ENCODE measurements at places on chromosomes 1 and 21.

DNA sequence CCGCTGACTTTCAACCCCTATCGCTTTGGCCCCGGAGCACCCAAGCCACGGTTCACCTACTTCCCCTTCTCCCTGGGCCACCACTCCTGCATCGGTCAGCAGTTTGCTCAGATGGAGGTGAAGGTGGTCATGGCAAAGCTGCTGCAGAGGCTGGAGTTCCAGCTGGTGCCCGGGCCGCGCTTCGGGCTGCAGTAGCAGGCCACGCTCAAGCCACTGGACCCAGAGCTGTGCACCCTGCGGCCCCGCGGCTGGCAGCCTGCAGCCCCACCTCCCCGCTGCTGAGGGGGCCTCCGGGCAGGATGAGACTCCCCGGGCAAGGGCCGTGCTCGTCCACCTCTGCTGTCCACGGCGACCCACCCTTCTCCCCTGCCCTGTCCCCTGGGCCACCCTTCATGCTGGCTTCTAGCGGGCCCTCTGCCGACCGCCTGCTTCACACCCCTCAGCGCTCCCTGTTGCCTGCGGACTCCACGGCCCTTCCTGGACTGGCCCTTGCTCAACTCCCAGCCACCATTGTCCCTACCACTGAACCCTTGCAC lies 92.2 kb upstream of the TRABD2B start:
- no peak for DNase-seq

GRCh38 chr21:22898051-22898665 lies 1899.9 kb downstream of the NCAM2 start:
- DNase-seq, result no peak

GRCh38 chr1:178092878-178093493 lies 918 bp upstream of the RASAL2 start:
- peak; percentile 27 for DNase-seq

- no peak for DNase-seq
Measured at GRCh38 chr1:89659322-89660081, 26.6 kb downstream of the LRRC8C start.

GRCh38 chr1:205226868-205227583 lies 720 bp upstream of the TMCC2 start:
- no peak for DNase-seq

DNA sequence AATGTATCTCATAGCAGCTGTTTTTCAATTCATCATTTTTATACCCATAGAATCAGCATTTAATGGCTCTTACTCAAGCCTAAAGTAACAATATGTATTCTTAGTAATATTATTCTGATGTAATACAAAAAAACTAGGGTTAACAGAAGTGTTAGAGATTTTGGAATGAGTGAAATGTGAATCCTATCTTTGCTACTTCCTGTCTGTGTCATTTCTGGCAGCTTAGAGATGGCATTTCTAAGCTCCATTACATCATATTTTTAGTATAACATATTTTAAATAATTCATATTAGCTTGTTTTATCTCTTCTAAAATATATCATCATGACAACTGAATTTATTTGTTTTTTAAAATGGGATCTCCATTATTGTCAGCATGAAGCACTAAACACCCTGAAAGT lies 90.2 kb downstream of the LRRC7 start:
- DNase-seq, result no peak

GRCh38 chr1:17122521-17123164 lies 3.4 kb upstream of the PADI2 start:
- no peak for DNase-seq

DNA sequence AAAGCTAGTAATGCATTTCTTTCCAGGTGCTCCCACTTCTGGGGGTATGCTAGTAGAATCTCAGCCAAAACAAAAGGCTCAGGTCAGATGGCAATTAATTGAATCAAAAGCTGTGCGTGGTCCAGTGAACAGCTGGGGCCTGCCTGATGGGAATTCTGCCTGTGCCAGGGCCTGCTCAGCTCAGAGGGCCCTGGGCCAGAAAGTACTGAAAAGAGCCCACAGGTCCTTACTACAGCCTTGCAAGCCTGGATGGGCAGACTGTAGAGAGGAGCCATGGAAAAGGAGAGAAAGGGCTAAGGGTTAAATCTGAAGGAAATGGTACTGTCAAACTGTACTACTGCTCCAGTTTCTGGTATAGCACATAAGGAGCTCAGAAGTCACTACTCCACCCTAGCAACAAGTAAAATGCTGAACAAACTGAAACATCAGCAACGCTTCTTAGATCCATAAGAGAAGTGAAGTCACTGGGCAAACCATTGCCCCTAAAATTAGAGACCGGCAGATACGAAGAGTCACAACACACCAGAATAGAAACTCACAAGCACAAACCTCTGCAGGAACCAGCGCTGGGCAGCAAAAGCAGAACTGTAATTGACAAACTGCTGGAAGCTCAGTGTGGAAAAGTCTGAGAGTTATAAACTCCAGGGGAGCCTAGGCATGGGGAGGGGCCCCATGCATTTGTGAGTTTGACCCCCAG lies 121.1 kb upstream of the SYT6 start:
- DNase-seq, result no peak

GRCh38 chr1:27152829-27153548 lies 1.9 kb downstream of the SLC9A1 start:
- no peak for DNase-seq

DNA sequence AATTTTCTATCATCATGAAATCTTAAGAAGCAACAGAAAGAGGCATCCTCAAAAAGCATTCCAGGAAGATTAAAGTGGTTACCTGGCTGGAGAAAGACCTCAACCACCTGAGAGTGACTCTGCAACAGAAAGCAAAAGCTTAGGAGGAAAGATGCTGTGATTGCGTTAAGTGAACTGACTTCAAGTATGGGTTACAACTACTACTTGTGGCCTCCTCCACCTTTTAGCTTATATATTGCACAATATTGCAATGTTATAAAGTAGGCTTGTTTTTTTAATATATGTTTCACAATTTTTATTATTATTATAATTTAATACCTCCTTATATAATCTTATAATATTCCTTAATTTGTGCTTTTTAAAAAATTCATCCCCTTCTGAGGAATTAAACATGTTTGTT lies 1407.5 kb downstream of the KCNT2 start:
- DNase-seq, result no peak

DNA sequence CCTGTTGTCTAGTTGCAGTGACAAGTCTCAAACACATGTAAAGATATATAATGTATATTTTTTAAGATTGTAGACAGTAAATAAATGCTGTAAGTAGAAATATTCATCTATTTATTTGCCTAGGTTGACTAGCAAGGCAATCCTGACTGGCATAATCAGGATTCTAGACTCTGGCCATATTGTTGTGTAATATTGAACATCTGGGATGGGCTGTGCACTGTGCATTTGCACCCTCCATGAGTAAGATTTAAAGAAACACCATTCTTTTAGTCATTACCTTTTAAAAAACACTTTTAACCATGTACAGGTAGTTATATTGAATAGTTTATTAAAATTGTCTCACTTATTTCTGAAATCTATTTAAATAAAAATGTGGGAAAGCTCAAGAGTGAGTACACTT lies 32.4 kb downstream of the RASAL2 start:
- DNase-seq, result no peak

DNA sequence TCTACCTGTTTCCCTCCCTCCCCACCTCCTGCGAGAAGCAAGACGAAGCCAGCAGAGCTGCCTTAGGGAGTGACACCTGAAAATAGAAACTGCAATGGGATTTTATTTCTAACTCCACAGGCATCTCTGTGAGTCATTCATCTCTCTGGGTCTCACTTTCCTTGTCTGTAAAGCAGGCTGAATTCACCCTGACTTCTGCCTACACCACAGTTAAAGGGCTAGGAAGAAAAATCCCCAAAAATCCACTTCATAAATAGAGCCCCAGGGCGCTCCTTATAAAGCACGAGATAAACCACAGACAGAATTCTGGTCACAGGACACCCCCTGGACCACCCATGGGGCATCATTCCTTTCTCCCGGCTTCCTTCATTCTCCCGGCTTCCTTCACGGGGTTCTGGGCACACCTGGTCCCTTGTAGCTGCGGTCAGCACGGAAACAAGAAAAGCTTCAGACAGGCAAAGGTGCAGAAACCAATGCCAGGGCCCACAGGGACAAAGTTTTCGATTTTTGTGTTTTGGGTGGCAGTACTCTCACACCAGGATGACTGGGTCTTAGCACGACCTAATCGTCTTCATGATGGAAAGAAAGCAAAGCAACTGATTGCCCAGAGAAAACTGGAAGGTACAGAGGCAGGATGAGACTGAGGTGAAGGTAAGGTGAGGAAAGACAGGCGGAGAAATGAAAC lies 2.8 kb upstream of the H6PD start:
- no peak for DNase-seq

- DNase-seq, result peak; percentile 28
Measured at GRCh38 chr1:246138781-246139180, 368.3 kb downstream of the SMYD3 start.

DNA sequence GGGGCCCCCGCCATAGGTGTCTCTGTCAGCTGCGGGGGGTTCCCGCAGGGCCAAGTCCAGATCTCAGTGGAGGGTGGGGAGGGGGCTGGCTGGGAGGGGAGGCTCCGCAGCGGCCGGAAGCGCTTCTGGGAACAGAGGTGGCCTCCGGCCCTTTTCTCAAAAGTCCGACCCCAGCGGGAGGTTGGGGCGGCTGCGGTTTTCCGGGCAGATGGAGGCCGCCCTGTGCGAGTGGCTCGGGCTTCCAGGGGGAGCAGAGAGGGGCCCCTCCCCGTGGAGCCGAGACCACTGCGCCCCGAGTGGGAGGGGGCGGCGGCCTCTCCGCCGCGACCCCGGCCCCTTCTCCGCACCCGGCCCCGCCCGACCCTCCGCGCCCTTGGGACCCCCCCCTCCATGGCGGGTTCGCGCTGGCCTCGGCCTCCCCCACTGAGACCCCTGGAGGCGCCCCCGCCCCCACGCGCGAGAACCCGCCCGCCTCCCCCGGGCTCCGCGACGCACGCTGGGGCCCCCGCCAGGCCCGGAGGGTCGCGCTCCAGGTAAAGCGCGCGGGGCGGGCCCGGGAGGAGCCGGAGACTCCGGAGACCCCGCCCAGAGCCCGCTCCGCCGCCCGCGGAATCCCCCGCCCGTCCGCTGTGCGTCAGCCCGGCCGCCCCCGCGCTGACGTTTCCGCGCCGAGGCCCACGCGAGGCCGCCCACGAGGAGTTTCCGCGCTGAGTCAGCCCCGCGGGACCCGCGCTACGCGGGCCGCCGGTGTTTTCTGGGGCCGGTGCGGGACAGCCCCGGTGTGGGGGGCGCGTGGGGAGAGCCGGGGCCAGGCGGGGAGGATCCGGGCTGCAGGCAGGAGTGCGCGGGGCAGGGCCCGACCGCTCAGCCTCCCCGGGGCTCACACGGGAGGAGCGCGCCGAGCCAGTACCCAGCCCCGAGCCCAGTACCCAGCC lies 5.2 kb downstream of the TNFRSF18 start:
- DNase-seq, result peak; percentile 50

GRCh38 chr1:39266269-39266668 lies 61.8 kb downstream of the MACF1 start:
- no peak for DNase-seq

DNA sequence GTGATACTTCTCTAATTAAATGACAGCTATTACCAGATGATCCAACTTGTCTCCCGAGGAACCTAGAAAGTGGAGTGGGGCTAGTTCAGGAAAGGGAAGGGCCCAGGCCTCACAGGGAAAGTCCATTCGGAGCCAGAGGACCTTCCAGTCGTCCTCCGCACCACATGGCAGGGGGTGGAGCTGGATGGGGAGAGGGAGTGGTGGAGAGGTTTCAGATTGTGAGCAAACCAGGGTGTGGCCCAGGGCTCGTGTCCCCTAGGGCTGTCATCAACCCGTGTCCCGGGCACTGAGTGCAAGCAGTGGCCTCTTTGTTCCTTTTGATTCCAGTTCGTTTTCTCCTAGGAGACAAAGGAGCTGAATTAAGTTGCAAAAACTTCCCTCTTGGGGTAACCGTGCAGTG lies 114.9 kb downstream of the HUNK start:
- no peak for DNase-seq

GRCh38 chr1:64877151-64877550 lies 89.2 kb downstream of the JAK1 start:
- DNase-seq, result no peak

DNA sequence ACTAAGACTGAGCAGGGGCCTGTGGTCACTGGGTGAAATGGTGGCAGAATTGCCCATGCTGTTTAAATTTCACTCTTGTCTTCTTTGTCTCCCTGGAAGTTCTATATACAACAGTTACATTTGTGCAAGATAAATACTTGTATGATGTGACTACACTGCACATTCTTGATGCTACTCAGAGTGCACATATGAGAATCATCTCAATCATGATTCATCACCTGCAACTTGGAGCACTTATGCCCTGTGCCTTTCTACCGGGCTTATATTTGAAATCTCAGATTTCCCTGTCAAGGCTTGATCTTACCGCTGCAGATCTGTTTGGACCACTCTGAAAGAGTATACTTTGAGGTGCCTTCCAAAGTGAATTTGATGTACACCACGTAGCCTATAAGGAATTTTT lies 10.6 kb downstream of the PGM1 start:
- no peak for DNase-seq

GRCh38 chr1:103949779-103950178 lies 200.1 kb downstream of the AMY1C start:
- DNase-seq, result peak; percentile 28

- no peak for DNase-seq
Measured at GRCh38 chr1:177884479-177885021, 85.3 kb downstream of the SEC16B start.

DNA sequence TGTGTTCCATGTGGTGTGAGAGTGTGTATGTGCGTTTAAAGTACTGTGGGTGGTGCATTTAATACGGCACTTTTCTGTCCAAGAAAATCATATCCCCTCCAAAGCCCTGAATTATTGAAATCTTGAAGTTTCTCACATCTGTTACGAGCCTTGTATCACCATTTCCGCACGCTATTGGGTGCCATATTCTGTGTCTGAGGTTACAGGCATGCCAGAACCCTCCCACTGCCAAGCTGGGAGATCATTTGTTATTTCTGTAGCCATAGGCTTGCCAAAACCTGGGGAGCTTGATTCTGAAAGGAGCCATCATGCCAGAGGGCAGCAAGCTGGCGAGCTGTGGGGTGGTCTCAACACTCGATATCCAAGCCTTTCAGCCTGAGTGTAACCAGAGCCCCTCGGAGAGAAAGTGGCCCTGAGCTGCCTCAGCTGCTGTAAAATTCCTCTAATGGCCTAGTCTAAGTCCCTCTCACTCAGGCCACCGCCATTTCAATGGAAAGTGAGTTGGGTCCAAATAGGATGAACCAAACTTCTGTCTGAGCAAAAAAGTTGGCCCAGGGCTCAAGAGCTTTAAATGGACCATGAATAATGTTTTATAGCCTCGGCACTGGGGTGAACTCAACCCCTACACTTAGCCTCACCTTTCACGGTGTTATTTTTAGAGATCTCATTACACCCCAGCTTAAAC lies 298.4 kb upstream of the DUSP10 start:
- no peak for DNase-seq

- peak; percentile 34 for DNase-seq
Measured at GRCh38 chr1:51535006-51535592, 16.0 kb upstream of the EPS15 start.

DNA sequence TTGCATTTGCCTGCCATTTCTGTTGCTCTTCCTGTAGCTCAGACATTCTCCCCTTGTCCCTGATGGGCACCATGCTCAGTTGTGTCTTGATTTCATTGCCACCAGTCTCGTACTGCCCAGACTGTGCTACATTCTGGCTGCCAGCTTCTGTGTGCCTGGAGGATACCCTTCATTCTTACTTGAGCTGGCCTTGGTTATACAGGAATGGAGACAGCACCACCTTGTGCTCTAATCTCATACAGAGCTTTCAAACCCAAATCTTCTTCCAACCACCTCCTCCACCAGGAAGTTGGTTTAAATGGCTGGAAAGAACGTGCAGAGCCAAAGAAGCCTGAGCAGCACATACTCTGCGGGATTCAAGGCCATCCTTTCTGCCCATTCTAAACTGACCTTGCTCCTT lies 165.3 kb downstream of the SLC35F3 start:
- no peak for DNase-seq

- DNase-seq, result no peak
Measured at GRCh38 chr1:6554907-6555778, at the start of gene TAS1R1. TSS of gene TAS1R1 (plus strand) at chr1:6555307. CDS start at chr1:6555374, 67 bp downstream.

Data from glutamatergic neuron (in vitro differentiated cells).